ENCODE measurements at places on chromosomes 7 and 10.

GRCh38 chr7:1813394-1814088, 143.5 kb downstream of the ELFN1 start:
- DNase-seq: no peak

DNA sequence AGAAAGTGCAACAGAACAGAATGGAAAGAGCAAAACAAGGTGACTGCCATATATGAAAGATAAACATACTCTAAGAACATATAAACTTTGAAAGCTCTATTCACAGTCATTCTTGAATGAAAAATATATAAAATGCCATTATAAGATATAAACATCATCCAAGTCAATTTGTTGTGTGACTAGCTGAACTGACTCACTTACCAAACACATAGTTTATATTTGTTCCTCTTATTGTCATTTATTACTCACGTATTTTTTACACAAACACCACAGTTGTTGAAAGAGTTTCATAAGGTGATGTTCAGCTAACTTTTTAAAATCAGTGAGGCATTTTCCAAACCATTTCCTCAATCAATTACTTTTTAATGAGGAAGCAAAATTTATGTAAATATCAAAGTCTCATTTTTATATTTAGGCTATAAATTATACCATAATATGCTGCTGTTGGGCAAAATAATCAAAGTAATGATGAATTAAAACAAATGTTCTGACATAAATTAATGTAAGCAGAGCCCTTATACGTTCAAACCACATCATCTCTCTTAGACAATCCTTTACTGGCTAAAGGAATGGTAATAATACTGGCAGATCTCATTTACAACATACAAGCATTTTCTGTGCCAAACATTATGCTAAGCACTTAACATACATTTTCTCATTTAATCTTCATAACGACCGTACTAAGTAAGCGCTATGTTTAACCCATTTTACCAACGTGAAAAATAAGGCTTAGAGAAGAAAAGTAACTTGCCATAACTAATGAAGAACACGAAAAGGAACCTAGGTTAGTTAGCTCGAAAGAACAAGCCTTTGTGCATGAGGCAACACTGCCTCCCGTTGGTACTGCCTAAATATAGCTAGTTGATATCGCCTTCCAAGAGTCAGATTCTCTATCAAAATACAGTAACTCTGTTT, 7.3 kb downstream of the LRRN3 start:
- DNase-seq: peak; percentile 35

DNA sequence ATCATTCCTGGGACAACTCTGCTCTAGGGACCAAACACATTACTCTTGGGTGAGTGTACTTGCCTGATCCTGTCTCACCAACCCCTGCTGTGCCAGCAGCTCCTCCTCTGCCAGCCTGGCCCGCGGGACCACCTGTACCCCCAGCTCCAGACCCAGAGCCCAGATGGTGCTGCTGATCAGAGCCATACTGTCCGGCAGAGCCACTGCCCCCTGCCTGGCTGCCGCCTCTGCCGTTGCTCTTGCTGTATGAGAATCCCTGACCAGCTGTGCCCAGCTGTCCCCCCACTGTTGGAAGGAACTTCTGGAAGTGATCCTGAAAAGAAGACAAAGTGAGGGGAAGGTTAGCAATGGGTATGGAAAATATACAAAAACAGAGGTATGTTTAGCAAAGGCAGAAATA, 6.9 kb downstream of the MYOZ1 start:
- no peak for DNase-seq

DNA sequence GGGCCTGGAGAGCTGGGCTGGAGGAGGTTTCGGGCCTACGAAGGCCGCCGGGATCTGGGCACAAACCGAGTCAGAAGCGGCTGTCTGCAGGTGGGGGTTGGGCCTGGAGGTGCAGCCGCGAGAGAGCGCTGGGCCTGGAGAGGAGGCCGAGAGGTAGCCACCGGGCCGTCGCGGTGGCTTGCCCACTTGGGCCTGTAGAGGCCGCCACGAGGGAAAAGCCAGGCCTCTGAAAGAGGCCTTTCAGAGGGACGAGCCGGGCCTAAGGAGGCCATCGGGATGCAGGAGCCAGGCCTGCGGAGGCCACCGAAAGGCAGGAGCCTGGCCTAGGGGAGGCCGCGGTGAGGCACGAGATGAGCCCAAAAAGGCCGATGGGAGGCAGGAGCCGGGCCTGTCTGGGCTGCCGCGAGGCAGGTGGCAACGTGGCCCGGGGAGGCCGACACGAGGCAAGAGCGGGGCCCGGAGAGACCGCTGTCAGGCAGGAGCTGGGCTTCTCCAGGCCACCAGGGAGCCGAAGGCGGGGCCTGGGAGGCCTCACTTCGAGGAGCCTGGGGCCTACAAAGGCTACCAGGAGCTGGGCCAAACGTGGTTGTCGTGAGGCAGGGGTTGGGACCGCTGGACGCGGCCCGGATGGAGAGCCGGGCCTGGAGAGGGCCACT, 25.6 kb downstream of the MDH2 start:
- no peak for DNase-seq

DNA sequence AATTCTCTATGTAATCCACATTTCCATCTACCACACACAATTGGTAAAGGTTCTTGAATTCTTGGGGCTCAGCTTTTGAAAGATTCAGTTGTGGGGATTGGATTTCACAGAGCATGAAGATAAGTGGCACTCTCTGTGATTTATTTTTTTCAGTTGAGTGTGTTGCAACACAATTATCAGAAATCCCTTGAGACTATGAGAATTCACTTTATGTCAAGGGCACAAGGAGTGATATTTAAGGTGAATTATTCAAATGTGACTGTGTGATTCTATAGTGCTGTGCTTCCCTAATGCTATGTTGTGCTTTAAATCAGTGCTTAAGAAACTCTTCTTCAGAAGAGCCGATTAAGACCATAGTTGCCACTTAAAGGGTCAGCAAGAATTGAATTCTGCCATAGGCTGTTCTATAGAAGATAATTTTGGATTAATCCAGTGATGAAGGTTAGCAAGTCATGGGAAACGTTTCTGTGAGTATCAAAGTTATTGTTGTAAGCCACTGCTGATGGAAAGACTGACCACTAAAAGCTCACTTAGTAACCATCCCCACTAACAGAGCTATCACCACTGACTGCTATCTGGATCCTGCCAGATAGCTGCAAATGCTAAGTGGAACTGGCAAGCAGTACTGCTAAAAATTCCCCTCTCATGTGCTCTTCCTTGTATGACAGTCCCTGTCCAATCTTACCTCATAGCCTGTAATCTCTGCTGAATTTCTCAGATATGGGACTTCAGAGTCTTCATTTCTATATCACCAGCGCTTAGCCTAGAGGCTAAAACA, 134.0 kb upstream of the SEMA3D start:
- no peak for DNase-seq

DNA sequence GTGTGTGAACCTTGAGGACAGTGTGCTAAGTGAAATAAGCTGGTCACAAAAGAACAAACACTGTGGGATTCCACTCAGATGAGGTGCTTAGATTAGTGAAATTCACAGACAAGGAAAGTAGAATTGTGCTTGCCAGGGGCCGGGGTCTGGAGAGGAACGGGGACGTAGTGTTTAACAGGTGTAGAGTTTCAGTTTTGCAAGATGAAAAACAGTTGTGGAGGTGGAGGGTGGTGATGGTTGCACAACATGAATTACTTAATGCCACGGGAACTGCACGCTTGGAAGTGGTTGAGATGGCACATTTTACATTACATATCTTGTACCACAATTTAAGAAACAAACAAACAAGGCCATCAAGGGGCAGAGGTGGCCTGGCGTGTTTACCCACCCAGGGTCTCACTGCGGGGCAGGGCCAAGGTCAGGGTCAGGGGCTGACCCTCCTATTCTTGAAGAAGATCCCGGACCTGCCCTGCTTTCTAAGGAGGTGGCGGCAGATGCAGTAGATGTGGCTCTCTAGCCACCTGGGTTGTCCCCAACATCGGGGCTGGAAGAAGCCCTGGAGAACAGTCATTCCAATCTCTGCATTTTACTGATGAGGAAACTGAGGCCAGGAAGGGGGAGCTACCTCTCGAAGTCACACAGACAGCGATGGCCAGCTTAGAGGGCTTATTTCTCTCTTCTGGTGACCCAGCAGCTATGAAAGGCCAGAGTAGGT, 91.5 kb upstream of the LRRC4 start:
- peak; percentile 31 for DNase-seq

DNA sequence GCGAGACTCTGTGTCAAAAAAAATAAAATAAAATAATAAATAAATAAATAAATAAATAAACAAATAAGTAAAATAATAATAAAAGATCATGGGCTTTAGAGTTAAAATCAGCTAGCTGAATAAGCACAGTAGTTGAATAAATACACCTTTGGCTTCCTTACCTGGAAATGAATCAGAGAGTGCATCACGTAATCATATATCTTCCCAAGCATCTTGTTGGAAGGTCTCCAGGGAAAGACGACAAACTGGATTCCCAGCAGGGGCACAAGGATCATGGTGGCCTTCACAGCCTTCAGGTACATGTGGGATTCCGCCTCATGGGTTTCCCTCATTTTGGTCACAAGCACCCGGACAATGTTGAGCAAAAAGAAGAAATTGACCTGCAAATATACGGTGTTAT, 138.7 kb downstream of the CALCR start:
- no peak for DNase-seq

DNA sequence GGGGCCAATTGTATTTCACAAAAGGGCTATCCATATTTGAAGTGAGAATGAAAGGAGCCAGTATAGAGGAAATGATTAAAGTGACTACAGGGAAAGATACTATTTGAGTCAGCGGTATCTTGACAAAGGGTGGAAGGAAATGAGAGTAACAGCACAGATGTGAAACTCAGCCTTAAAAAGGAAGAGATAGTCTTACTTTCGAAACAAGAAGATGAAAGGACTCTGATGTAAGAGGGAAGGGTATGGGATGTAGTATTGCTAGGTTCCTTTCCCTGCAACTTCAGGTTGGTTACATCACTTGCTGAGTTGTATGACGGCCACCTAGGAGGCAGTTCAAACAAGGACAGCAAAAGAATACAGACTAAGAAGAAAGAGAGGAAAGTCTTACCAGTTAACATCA, 13.7 kb downstream of the CISD1 start:
- no peak for DNase-seq

GRCh38 chr10:118173296-118173695, 126.6 kb upstream of the RAB11FIP2 start:
- no peak for DNase-seq

DNA sequence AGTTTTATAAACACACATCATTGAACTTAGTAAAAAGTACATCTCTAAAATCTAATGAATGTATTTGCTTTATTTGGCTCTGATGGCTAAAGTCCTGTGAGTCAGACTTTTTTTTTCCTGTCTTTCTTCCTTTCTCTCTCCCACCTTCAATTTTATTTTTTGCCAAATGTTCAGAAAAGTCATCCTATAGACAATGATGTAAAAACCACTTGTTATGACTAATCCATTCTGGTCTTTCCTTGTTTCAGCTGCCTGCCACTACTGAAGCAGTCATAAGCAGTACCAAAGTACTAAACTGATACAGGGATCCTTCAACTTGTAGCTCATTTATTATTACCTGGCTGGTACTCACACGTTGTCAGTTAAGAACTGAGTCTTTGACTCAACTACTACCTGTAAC, 23.9 kb downstream of the HECTD2 start:
- no peak for DNase-seq

- DNase-seq: no peak
These were observed 135.2 kb downstream of the INHBA start for GRCh38 chr7:41567731-41568114.

- no peak for DNase-seq
These were observed 49.2 kb downstream of the CHST3 start for GRCh38 chr10:72013202-72013945.

DNA sequence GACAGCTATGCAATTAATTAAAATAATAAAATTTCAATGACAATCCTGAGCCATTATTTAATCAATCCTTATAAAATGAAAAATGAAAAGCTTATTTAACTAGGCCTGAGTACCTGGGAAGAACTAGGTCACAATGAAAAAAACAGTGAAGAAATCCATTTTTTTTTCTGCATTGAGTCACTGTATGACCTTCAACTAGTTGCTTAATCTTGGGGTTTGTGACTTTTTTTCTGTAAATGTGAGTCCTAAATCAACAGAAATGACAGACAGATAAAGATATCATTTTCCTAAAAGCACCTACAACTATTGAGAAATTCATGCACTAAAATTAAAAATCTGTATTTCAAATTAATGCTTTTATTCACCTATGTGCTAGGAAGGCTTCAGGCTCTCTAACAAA, 96.8 kb downstream of the TMEM26 start:
- no peak for DNase-seq

GRCh38 chr10:1420661-1421362, 316.5 kb downstream of the ADARB2 start:
- no peak for DNase-seq

DNA sequence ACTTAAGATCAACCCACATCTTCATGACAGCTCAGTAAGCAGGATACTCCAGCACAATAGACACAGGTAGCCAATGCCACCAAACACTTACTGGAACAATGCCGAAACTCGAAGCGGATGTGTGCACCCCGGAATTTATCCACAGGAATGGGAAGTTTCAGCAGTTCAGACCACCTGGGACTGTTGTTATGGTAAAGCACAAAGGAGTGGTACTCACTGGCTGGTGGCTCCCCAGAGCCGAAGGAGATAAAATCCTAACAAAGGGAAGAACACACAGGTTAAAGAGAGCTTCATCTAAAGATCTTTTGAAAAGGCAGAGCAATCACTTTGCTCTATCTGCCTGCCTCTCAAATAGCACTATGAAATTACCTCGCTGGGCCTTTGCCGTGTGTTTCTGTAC, 305.9 kb downstream of the DOCK4 start:
- no peak for DNase-seq

DNA sequence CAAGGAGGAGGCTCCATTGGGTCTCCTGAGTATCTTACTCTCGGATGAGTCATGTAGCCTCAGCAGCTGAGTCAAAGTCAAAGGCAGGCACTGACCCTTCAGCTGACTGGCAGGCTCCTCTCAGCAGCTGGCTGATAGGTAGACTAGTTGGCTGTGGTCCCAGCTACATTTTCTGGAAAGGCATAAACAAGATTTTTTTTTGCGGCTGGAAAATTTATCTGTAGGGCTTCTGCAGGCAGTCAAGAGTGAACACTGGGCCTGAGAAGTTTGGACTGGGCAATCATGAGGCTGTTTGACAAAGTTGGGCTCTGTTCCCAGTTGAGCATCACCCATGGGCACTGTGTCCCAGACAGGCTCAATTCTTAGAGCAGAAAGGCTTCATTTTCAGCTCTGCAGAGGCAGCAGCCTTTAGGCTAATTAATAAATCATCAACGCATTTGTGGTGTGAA, 796.2 kb downstream of the CCSER2 start:
- DNase-seq: no peak

DNA sequence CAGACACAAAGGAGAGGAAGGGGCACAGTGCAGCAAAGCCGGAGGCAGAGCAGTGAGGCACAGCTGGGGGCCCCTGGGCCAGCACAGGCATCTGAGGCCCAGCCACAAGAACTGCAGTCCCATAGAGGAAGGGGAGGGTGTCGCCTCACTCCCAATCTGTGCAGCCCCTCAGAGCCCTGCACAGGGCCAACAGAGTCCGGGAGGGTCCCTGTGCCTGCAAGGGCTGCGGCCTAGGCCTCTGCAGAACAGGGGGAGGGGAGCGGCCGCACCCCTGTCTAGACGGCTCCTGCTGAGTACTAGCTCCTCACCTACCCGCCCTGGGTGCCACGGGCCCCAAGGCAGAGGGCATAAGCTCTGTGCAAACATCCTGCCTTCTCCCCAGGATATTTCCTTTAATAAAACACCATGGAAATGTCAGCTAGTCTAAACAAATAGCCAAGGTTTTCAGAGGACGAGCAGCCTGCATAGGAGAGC, 32.4 kb upstream of the RET start:
- no peak for DNase-seq

GRCh38 chr10:35000936-35001335, 89.2 kb downstream of the CUL2 start:
- no peak for DNase-seq

- DNase-seq: no peak
These were observed 114.8 kb downstream of the TSPAN12 start for GRCh38 chr7:120743128-120743527.
